ENCODE measurements at places on chromosomes 2 and 18.

DNA sequence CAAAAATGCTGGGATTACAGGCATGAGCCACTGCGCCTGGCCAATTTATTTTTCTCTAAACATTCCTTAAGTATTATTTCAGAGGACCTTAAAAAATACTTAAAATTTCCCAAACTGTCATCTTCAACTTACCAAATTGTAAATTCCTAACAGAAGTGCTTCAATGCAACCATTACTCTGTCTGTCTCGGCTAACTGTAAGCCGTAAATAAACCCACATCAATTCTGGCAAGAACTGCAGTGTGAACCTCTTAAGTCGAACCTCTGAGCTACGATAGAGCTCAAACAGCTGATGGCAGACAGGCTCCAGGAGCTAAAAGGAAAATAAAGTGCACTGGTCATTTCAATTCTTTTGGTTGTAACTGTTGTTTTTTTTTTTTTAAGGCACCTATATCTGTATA lies 53.4 kb upstream of the ORC2 start:
- DNase-seq, result no peak

DNA sequence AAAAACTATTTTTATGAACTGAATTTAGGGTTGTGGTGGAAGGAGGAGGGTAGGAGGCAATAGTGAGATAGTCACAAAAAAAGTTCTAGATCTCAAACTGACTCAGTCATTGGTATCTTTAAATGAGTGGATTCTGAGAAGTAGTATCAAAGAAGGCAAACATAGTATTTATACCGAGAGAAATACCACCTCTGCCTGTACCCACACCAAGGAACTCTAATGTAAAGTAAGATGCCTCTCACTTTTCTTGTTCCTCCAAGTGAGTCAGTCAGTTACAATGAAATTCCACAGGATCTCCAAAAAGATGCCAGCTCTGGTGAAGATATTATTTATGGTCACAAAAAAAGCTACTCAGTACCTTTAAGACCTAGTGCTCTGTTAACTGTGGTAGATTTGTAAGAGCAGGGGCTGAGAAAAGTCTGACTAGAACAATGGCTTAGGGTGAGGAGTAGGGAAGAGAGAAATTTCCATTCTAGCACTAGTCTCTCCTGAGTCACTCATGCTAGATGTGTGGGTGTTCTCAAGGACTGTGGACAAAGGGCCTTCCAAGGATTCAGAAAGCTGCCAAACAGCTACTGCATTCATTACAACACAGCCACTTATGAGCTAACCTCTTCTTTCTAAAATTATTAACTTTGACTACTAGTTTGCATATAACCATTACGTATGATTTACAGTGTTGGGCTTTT lies 36.3 kb downstream of the YWHAQ start:
- no peak for DNase-seq

DNA sequence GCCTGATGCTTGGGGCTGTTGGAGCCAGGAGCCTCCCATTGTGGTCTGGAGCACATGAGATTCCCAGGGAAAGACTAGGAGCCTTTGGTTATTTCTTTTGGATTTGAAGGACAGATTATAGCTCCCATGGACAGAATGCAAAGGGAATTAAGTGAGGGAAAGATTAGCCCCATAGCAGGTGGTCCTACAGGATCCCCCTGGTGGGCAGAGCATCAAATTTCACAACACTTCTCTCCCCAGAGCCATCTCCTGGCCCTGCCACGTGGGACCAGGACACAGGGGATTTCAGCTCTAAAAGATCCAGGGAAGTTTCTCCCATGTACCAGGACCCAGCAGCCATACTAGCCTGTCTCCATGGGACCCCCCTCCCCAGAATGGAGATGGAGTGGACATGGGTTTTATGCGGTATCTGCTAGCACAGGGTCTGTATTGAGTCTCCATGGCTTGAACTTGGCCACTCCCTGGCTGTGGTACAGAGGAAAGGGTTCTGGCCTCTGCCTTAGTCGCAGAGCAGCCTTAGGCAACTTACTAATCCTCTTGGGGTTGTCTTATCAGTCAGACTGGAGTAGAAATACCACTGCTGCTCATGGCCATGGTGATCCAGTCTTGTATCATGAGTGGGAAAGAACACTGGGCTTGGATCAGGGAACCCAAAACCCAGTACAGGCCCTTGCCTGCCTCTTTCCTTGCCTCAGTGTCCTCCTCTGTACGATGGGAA lies 6.8 kb upstream of the PLB1 start:
- peak; percentile 28 for DNase-seq

DNA sequence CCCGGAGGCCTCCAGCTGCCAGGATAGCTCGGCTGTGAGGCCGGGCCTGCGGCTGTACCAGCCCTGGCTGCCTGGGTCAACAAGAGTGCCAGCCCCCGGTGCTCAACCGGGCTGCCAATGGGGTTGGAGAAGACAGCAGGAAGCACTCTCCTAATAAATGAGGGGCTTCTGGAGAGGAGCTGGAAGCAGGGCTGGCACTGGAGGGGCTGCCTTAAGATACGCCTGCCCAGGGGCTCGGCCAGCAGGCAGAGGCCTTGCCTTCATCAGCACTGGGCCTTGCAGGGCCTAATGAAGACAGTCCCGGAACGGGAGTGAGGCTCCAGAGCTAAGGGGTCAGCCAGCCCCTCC lies 73.6 kb downstream of the TEX51 start:
- no peak for DNase-seq

Data from NCI-H524 treated with DMSO at 0.1 percent for 48 hours (cell line).